ENCODE measurements at places on chromosomes 3 and 15. TPM values are rescaled to one million over a fixed set of nuclear protein-coding genes. Genes with fewer than 3 reads are reported as not detected.
A peak's percentile ranks its signal among the peaks of the same experiment; 100 is the strongest.

CCR4 gene
- 112 TPM for total RNA-seq

ZNF148 gene
- 44.7 TPM for total RNA-seq

- no peak for DNase-seq
Observed at GRCh38 chr3:88101142-88101541, 42.1 kb downstream of the ZNF654 start.

DNA sequence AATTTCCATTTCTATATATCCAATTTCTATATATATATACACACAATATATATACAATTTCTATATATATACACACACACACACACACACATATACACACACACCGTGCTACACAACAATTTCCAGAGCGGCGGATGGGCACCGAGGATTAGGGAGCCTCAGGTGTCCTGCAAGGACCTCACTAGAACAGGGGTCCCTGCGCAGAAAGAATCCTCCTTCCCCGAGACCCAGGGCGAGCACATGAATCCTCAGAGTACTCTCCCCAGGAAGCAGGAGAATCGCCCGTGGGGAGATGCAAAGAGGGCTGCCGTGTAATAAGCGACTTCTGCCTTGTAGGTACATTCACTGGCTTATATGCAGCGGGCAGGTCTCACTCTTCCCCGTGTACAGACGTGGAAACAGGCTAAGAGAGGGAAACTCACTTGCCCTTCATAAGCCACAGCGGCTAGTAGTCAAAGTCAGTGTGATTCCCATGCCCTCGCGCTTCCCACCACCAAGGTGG, 467 bp downstream of the PIF1 start:
- no peak for DNase-seq

GRCh38 chr3:27880969-27881892, 159.1 kb upstream of the EOMES start:
- DNase-seq, result peak; percentile 19

GRCh38 chr3:101633186-101633585, 43.7 kb downstream of the ZBTB11 start:
- DNase-seq, result no peak
